Naive thymus-derived CD4-positive, alpha-beta T cell (primary cell): ENCODE measurements at places on chromosomes 5 and 9. TPM values are rescaled to one million over a fixed set of nuclear protein-coding genes. Genes with fewer than 3 reads are reported as not detected.

MSMP gene
- total RNA-seq = not detected

SEMA6A gene
- total RNA-seq = not detected in 2 replicates

CDC25C gene
- not detected for total RNA-seq

DNA sequence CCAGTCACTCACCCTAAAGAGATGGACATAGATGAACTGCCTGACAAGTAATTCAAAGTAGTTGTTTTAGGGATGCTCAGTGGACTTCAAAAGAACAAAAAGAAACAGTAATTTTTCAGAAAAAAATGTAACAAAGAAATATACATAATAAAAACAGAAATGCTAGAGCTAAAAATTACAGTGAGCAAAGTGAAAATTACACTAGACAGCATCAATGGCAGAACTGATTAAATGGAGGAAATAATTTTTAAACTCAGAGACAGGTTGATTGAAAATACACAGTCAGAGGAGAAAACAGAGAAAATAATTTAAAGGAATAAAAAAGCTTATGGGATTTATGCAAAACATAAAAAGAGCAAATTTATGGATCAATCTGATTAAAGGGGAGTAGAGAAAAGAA is 1968.4 kb downstream of the EFNA5 start:
- DNase-seq = no peak
- no peak overlapping the region for H3K27ac ChIP-seq
- no peak overlapping the region for H3K4me3 ChIP-seq
- no peaks in the 10 kb centered on the region for H3K4me1 ChIP-seq

DNA sequence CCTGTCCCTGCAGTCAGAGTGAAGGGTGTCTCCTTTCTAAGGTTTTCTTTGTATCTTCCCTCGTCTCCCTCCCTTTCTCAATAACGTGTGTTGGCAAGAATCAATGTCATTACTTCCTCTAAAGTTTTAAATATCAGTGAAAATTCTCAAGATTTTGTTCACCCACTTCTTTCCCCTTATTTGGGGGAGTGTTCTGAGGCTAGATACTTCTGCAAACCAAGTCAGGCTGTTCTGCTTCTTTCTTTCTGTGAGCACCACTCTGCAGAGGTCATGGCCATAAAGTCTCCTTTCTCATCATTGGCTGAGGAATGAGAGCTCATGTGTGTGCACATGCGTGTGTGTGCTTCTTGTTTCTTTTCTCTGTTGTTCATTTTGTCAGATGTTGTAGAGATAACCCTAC is 26.6 kb upstream of the SPATA31C2 start:
- H3K27ac ChIP-seq = no peak overlapping the region
- no peaks in the 10 kb centered on the region for H3K36me3 ChIP-seq
- no peak overlapping the region for H3K4me3 ChIP-seq
- no peaks in the 10 kb centered on the region for H3K27me3 ChIP-seq
- no peak for DNase-seq
- no peaks in the 10 kb centered on the region for H3K4me1 ChIP-seq

- peak overlapping the region; percentile 82 for H3K27ac ChIP-seq
- peak overlapping the region; percentile 76 for H3K4me3 ChIP-seq
- no peak for DNase-seq
- H3K36me3 ChIP-seq = no peaks in the 10 kb centered on the region
- H3K4me1 ChIP-seq = peaks cover 3% of the 10 kb centered on the region
- H3K27me3 ChIP-seq = no peaks in the 10 kb centered on the region
Measured at GRCh38 chr9:26956860-26957233, 635 bp downstream of the IFT74 start.

GRCh38 chr5:97276474-97277120 is 93.5 kb upstream of the RIOK2 start:
- no peak for DNase-seq
- no peak overlapping the region for H3K27ac ChIP-seq
- H3K27me3 ChIP-seq = no peaks in the 10 kb centered on the region

DNA sequence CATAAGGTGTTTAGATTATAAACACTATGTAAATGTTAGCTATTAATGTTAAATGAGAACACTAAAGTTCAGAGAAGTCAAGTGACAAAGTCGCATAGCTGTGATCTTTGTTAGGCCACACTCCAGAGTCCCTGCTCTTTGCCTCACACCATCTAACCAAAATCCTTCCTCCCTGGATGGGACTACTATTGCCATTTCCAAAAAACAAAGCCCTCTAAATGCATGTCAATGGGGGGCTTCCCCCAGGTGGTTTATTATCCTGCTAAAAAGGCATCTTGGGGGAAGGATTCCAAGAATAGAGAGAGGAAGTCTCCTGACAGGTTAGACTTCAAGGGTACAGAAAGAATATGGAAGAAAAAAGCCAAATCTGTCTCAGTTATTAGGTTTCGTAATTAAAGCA is 10.4 kb downstream of the NR6A1 start:
- no peak for DNase-seq
- no peaks in the 10 kb centered on the region for H3K36me3 ChIP-seq
- no peak overlapping the region for H3K27ac ChIP-seq
- H3K4me1 ChIP-seq = no peaks in the 10 kb centered on the region
- H3K4me3 ChIP-seq = no peak overlapping the region
- H3K27me3 ChIP-seq = peaks cover 3% of the 10 kb centered on the region

GRCh38 chr5:109898269-109899162 is 208.8 kb downstream of the MAN2A1 start:
- no peaks in the 10 kb centered on the region for H3K4me1 ChIP-seq
- no peaks in the 10 kb centered on the region for H3K27me3 ChIP-seq
- no peaks in the 10 kb centered on the region for H3K36me3 ChIP-seq
- no peak overlapping the region for H3K4me3 ChIP-seq
- H3K27ac ChIP-seq = no peak overlapping the region

PCDHAC2 gene
- total RNA-seq = not detected

CTSV gene
- total RNA-seq = 0.24 and 0.66 TPM in 2 replicates

DMRT3 gene
- not detected for total RNA-seq

DNA sequence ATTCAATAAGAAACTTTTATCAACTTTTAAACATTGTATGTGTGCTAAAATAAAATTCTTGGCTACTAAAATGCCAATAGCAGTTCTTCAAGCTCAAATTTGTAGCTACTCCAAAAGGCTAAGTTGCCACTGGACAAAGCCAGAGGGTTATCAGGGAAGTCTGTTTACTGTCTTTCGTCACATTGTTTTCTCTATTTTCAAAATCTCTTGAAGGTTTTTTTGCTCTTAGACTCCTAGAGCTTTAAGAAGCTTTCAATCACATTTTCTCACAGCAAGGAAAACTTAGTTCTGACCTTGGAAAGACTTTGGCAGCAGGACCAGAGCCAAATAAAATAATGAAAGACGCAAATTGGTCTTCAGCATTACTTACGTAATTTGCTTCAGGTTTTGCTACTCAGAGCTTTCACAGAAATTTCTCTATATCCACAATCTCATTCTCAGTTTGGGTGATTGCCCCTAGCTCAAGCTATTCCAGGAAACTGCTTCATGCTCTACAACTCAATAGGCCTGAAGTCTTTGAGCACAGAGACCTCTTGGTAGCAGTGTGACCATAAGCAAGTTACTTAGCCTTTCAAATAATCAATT is 257.7 kb downstream of the GABRG2 start:
- no peak overlapping the region for H3K27ac ChIP-seq
- DNase-seq = no peak
- H3K4me1 ChIP-seq = no peaks in the 10 kb centered on the region
- no peaks in the 10 kb centered on the region for H3K36me3 ChIP-seq
- no peak overlapping the region for H3K4me3 ChIP-seq

DNA sequence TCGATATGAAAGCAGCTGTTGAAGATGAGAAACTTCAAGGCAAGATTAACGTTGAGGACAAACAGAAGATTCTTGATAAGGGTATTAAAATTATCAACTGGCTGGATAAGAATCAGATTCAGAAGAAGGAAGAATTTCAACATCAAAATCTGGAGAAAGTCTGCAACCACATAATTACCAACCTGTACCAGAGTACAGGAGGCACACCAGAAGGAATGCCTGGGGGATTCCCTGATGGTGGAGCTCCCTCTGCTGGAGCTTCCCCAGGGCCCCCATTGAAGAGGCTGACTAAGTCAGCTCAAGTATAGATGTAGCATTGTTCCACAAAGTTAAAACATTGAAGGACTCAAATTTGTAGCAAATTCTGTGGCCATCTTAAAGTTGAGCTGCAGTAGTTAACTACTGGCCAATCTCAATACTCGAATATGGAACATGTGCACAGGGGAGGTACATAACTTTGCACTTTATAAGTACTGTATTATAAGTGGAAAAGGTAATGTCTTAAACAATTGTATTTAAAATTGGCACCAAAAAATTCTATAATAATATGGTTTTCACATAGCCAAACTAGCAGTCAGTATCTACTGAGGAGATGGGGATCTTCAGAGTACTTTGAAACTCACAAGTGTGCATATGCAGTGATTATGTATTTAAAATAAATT is 237.5 kb downstream of the CHSY3 start:
- H3K36me3 ChIP-seq = no peaks in the 10 kb centered on the region
- no peak overlapping the region for H3K4me3 ChIP-seq
- H3K4me1 ChIP-seq = no peaks in the 10 kb centered on the region
- no peak for DNase-seq
- H3K27ac ChIP-seq = no peak overlapping the region
- no peaks in the 10 kb centered on the region for H3K27me3 ChIP-seq

DNA sequence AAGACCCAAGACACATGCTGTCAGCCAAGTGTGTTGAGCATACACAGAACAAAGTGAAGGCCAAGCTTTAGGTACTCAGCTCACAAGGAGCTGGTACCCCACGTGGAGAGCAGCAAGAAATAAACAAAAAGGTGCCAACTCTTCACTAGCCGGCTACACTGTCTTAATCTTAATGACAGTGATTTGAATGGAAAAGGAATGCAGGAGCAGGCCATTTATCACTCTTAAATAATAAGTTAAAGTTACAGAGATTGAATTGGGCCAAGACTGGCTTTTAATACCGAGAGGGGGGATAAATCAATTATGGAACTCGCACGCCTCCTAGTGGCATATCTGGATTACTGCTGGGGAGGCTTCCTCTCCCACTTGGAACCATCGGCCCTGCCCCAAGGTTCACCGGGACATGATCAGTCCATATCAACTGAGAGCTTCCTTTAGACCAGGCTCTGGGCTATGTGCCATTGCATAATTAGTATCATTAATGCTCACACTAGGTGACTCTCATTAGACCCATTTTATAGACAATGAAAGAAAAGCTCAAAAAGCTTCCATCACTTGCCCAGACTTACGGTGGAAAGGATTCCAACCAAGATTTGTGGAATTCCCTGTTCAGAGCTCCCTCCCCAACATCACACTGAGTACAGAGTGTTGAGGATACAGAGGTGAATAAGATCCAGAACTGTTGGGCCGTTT is 94.0 kb downstream of the ACTL7B start:
- H3K27ac ChIP-seq = no peak overlapping the region
- no peak overlapping the region for H3K4me3 ChIP-seq
- no peaks in the 10 kb centered on the region for H3K4me1 ChIP-seq
- peak; percentile 13 for DNase-seq

KIF4B gene
- total RNA-seq = not detected

TMEM174 gene
- total RNA-seq = not detected in 2 replicates

PNPLA7 gene
- 4.7 and 4.9 TPM in 2 replicates for total RNA-seq

GRCh38 chr9:81689343-81690175 is at the start of gene TLE1:
Gene TLE1 (minus strand): TSS chr9:81689547. CDS start chr9:81688240, 1,307 bp downstream.
- H3K27ac ChIP-seq = peak within 1 kb of the TSS; percentile 40
- no peaks in the 10 kb centered on the region for H3K36me3 ChIP-seq
- no peaks in the 10 kb centered on the region for H3K27me3 ChIP-seq
- H3K4me1 ChIP-seq = no peaks in the 10 kb centered on the region
- H3K4me3 ChIP-seq = peak within 1 kb of the TSS; percentile 71
- peak; percentile 74 for DNase-seq

DNA sequence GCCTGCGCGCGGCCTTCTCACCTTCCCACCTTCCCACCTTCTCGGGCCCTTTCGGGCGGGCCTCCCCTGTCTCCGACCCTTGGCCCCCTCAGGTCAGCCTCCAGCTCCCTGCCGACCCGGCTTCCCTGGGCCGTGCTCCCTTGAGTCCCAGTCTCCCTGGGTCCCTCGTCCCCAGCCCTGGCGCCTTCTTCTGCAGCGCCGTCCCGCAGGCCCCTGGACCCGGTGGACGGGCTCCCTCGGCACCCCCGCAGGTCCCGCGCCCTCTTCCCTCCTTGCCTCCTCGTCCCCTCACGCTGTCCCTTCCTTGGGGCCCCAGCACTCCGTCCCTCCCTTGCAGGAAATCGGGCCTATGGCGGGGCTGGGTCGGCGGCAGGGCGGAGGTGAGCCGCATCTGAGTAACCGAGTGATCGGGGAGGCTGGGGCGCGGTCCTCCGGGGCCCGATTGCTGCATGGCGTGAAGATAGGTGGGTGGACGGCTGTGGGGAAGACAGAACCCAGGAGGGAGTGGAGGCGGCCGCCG is 7.6 kb downstream of the ARPC5L start:
- peak overlapping the region; percentile 95 for H3K4me3 ChIP-seq
- peaks cover 11% of the 10 kb centered on the region for H3K36me3 ChIP-seq
- DNase-seq = peak; percentile 56
- H3K4me1 ChIP-seq = peaks cover 46% of the 10 kb centered on the region

- H3K4me1 ChIP-seq = no peaks in the 10 kb centered on the region
- H3K27ac ChIP-seq = no peak overlapping the region
- no peak overlapping the region for H3K4me3 ChIP-seq
- no peaks in the 10 kb centered on the region for H3K27me3 ChIP-seq
- DNase-seq = no peak
Measured at GRCh38 chr5:78905084-78905938, 79.8 kb downstream of the ARSB start.

DNA sequence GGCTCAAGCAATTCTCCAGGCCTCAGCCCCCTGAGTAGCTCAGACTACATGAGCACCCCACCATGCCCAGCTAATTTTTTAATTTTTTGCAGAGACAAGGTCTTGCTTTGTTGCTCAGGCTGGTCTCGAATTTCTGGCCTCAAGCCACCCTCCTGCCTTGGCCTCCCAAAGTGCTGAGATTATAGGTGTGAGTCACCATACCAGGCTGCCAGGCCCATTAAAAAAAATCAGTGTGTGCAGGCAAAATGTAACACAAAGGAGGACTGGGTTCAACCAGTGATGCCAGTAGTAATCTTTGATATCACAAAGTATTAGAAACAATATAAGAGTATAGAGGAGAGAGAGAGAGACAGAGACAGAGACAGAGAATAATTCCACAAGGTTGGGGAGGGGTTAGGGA is 322.7 kb downstream of the MSX2 start:
- no peak overlapping the region for H3K27ac ChIP-seq
- H3K4me1 ChIP-seq = no peaks in the 10 kb centered on the region
- DNase-seq = no peak

- no peak overlapping the region for H3K4me3 ChIP-seq
- no peak overlapping the region for H3K27ac ChIP-seq
- H3K4me1 ChIP-seq = no peaks in the 10 kb centered on the region
- H3K27me3 ChIP-seq = no peaks in the 10 kb centered on the region
- H3K36me3 ChIP-seq = no peaks in the 10 kb centered on the region
- DNase-seq = no peak
Measured at GRCh38 chr9:74125941-74126340, 371.2 kb upstream of the RORB start.

SLC6A7 gene
- not detected in 2 replicates for total RNA-seq

- H3K27ac ChIP-seq = no peak overlapping the region
- no peaks in the 10 kb centered on the region for H3K36me3 ChIP-seq
- no peak for DNase-seq
- H3K4me3 ChIP-seq = no peak overlapping the region
Measured at GRCh38 chr5:180007582-180007981, 64.0 kb downstream of the RNF130 start.

GRCh38 chr5:126360467-126360866 is 62.7 kb upstream of the GRAMD2B start:
- H3K36me3 ChIP-seq = no peaks in the 10 kb centered on the region
- H3K4me3 ChIP-seq = no peak overlapping the region
- no peak overlapping the region for H3K27ac ChIP-seq
- no peaks in the 10 kb centered on the region for H3K27me3 ChIP-seq
- no peaks in the 10 kb centered on the region for H3K4me1 ChIP-seq
- DNase-seq = no peak

TAF11L5 gene
- not detected for total RNA-seq
